ENCODE measurements at places on chromosomes 16 and 17. TPM values are rescaled to one million over a fixed set of nuclear protein-coding genes. Genes with fewer than 3 reads are reported as not detected.

ZG16 gene
- 0.11 TPM for total RNA-seq

ADGRG3 gene
- total RNA-seq, result not detected

AGRP gene
- total RNA-seq, result not detected

NUPR1 gene
- total RNA-seq, result 12.3 TPM

CDR2 gene
- total RNA-seq, result 26.3 TPM

CHST4 gene
- not detected for total RNA-seq

SGCA gene
- total RNA-seq, result not detected

UBTF gene
- 120 TPM for total RNA-seq

OR3A2 gene
- total RNA-seq, result not detected

GRCh38 chr17:17382065-17382459 lies 78.9 kb downstream of the NT5M start:
- DNase-seq, result no peak

DNA sequence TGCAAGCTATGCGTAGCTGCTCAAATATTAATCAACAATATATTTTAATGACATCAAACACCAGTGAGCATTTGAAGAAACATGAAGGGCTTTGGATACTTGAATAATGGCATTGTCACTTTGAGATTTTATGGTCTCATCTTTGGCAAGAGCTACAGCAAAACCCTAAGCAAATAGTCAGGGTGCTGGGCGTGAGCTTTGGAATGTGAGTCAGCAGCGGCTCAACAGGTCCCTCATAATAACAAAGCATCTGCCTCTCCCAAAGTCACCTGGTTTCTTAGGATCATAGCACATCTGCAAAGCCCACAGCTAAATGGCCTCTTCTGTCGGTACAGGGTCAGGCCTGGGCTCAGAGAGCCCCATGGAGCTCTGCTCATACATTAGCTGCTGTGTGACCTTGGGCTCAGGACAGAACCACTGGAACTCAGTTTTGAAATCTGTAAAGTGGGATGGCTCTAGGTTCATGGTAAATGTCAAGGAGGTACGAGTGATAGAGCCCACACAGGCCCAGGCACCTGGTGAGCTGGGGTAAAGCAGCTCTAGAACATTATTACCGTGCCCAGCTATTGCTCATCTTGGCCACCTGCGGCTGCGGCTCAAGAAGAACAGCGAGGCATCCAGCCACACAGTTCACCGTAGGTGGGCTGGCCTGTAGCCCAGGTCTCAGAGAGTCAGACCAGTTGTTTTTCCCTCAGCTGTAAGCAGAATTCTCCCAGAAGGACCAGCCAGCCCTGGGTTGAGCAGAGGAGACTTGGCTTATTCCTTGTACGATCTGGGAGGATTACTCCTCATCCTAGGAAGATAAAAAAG lies 544.5 kb upstream of the CDH11 start:
- no peak for DNase-seq

DNA sequence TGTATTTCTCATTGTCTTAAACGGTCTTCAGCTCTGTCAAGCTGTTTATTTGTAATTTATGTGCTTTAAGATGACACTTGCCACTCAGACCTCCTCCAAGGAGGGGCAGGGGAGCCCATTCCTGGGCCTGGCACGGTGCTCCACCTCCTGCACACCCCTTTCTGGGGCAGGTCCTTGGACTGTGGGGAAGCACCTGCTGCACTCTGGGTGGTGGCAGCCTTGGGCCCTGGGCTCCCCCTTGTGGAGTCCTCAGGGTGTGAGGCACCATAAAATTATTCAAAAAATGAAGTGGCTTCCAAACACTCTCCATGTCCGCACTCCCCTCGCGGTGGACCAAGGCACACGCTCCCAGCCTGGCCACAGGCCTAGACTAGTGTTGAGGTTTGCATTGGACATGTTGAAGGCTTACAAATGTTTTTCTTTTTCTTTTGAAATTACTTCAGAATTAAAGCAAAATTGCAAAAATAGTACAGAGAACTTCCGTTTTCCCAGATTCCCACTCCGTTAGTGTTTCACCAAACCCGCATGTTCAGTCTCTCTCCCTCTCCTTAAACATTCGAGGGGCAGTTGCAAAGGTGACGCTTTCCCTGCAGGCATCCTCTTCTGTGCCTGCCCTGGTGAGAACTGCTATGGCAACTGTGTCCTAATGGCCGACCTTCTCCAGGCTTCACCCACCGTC lies 32.4 kb downstream of the FOXK2 start:
- DNase-seq, result peak; percentile 70

GRCh38 chr16:4679850-4680636 lies 13.3 kb upstream of the NUDT16L1 start:
- peak; percentile 57 for DNase-seq

GRCh38 chr17:7903154-7904103 lies 12.7 kb downstream of the RNF227 start:
- DNase-seq, result no peak

- DNase-seq, result no peak
Observed at GRCh38 chr16:51310159-51310558, 159.1 kb upstream of the SALL1 start.

- DNase-seq, result no peak
Observed at GRCh38 chr17:7001318-7001961, 5.6 kb downstream of the ALOX12 start.

DNA sequence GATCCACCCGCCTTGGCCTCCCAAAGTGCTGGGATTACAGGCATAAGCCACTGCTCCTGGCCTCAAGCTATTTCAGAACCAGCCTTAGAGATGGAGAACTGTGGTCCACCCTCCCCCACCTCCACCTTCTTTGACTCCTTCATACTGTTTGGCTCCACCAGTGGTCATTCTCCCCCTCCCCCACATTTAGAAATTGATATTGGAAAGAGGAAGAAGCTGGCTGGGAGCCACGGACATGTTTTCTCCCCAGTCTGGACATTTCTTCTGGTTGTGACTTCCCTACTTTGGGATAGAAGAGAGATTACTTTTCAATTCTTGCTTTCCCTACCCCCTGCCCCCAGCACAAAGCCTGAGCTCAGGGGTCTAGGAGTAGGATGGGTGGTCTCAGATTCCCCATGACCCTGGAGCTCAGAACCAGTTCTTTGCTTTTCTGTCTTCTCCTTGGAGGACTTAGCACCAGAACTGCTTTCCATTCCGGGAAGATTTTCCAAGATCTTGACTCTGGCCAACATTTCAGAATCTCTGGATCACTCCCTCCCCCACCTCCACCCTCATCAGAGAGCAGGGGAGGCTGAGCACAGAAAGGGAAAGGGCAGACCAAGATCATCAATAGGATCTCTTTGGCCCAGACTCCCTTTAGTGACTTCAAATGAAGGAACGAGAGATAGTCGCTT lies 16.3 kb downstream of the CAVIN1 start:
- no peak for DNase-seq

GRCh38 chr17:70405492-70406220 lies 236.3 kb downstream of the KCNJ2 start:
- DNase-seq, result no peak

GRCh38 chr17:57895382-57896060 lies 45.7 kb upstream of the MRPS23 start:
- no peak for DNase-seq

DNA sequence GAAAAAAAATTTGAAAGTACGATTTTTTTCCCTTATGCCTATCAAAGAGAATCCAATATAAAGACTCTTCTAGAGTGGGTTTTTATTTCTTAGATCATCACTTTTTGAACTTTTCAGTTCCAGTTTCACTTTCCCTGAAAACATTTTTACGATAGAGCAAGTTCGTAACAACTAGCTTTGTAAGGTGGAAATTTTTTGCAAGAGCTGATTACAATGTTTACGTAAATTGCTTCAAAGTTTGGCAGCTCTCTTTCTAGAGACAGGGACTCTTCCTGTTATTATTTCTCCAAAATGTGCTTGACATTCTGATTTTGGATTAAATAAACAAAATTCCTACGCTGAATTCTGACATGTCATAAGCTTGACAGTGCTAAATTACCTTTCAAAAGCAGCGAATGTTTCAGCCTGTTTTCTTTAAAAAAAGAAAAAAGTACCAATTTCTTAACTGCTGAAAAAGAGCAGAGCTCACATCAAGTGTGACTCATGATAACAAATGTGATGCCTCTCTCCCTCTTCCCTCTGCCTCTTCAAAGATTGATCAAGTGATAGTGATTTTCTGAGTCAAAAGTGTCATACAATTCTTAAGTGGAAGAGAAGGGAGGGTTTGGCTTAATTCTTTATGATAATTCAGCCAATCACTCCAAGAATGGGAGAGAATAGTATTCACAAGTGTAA lies 175.2 kb downstream of the KCNJ2 start:
- DNase-seq, result no peak

GRCh38 chr17:59505610-59506276 lies 59.7 kb upstream of the DHX40 start:
- DNase-seq, result no peak

DNA sequence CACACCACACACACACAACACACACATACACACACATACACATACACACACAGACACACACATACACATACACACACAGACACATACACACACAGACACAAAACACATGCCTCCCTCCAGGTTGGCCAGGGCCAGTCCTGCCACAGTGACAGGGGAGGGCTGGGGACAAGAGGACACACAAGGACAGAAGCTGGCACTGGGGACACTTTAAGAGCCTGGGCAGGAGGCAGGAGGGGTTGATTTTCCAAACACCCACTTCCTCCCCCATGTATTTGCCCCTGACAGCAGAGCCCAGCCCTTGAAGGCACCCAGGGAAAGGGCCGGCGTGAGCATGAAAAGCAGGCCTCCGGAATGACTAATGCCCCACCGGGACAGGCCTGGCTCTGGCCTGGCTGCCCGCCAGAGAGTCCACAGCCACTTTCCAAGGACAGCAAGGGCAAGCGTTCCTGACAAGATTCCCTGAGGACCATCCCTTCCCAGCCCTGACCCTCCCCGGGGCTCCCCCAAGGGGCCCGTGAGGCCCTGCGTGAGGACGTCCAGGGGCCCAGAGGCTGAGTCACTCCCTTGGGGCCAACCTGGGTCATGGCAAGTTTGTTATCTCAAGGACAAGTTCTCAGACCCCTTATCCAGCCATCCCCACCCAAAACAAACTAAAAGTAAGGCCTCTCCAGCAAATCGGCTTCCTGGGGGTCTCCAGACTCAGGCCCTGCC lies 235.6 kb downstream of the ZNF423 start:
- DNase-seq, result no peak

- DNase-seq, result no peak
Observed at GRCh38 chr16:46826631-46827030, 4.3 kb downstream of the C16orf87 start.

DNA sequence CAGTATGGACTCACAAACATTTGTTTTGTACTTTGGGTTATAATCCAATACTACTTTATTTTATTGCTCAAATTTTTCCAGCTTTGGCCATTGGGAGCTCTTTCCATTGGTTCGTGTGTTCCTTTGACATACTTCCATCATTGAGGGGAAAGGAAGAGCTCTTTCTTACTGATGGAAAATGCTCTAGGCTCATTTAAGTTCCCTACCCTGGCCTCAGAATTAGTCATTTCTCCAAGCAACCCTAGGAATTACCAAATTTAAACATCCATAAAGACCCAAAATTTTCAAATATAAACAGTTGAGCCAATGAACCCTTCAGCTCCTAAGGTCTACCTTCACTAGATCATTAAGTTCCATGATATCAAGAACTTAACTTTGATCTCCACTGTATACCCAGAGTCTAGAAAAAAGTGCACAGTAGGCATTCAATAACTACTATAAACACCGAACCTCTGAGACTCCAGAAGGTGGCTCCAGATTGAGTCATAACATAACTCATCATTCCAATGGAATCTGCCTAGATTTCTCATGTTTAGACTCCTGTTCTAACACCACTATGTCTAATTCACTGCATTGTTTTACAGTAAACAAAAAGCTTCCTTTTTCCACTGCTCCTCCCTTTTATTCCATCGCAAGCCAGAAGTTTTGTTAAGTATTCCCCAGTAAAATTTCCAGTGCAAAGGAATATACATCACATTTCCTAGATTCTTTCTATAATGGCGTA lies 39.0 kb downstream of the SMURF2 start:
- no peak for DNase-seq

- no peak for DNase-seq
Observed at GRCh38 chr17:67639979-67640378, 77.8 kb upstream of the NOL11 start.

- DNase-seq, result no peak
Observed at GRCh38 chr16:50121721-50122445, 31.2 kb upstream of the TENT4B start.

DNA sequence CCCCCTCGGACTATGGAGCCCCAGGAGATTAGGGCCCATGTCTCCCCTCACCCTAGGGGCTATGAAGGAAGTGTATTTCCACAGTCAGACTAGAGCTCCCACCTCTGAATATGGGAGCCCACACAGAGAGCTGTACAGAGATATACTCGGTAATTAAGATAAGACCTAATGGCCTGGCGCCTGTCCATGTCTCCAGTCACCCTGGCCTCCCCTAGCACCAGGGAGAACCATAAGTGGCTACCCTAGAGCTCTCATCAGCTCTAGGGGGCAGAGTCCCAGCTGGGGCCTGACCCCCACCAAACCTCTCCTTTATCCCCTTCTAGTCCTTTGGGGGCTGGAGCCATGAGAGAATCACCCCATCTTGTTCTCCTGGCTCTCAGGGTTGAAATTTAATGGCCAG lies 2.4 kb downstream of the TMEM101 start:
- no peak for DNase-seq

DNA sequence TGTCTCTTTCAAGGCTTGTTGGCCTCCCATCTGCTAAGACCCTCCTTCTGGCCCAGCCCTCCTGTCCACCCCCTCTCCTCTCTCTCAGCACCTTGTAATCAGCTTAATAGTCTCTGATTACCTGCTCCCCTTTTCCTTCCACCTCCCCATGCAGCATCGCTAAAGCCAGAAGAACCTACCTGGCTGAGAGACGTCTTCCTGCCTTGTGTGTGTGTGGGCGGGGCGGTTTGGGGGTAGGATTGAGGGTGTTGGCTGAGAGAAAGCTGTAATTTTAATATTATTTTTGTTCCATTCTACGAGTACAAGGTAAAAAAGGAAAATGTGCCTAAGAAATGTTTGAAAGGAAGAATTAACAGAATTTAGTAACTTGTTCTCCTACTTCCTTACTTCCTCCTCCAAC lies 3.4 kb downstream of the DNAH9 start:
- DNase-seq, result no peak

DNA sequence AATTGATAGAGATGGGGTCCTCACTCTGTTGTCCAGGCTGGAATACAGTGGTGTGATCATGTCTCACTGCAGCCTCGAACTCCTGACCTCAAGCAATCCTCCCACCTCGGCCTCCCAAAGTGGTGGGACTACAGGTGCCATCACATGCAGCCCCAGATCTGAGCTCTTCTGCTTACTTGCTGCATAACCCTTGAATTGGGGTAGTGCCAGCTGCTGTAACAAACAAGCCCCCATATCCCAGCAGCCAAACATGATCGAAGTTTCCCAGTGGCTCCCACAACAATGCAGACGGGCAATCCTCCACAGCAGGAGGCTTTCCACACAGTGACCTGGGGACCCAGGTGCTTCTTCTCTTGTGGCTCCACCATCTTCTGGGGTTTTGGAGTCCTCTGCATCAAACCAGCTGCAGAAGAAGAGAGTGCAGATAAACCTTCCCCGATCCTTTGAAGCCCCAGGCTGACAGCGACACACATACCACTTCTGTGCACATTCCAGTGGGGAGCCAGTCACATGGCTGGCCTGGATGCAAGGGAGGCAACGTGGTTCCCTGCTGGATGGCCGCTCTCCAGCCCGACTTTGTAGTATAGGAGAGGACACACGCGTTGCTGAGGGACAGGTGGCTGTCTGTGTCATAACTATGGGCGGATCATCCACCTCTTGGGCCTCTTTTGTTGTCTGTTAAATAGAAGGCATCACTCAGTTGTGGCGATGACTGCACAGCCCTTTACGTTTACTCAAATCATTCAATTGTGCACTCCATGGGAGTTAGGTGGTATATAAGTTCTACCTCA lies 16.7 kb downstream of the SBK1 start:
- no peak for DNase-seq

Measured in mesothelial cell of epicardium (in vitro differentiated cells).